Neural crest cell (in vitro differentiated cells): ENCODE measurements at places on chromosomes 2 and 18. TPM values are rescaled to one million over a fixed set of nuclear protein-coding genes. Genes with fewer than 3 reads are reported as not detected.

GRCh38 chr2:215619022-215619958 lies 183.4 kb upstream of the FN1 start:
- peaks cover 21% of the 10 kb centered on the region for H3K4me1 ChIP-seq
- no peaks in the 10 kb centered on the region for H3K36me3 ChIP-seq
- H3K27me3 ChIP-seq, result no peaks in the 10 kb centered on the region
- no peak overlapping the region for H3K27ac ChIP-seq
- DNase-seq, result no peak

DNA sequence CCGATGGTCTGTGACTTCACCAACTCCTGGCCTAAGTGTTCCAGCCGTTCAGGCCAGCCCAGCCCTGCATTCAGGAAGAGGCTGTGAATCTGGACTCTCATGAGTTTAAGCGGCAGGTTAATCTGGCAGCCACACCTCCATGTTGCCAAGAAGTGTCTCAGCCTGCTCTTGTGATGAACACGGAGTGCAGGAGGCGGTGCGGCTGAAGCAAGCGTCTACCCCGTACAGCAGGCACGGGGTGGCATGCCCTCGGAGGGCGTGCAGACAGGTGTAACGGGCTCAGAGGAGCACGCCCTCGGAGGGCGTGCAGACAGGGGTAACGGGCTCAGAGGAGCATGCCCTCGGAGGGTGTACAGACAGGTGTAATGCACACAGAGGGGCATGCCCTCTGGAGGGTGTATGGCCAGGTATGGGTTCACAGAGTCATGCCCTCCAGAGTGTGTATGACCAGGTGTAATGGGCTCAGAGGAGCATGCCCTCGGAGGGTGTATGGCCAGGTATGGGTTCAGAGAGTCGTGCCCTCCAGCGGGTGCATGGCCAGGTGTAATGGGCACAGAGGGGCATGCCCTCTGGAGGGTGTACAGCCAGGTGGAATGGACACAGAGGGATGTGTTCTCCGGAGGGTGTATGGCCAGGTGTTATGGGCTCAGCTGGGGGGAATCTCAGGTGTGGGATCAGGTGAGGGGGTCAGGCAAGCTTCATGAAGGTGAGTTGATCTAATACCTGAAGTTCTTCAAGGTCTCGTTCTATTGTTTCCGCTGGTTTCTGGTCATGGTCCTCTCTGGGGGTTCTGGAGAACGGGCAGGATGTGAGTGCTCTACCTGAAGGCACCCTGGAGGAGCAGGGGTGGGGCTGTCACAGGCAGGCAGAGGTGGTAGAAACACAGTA lies 22.6 kb downstream of the CROCC2 start:
- H3K36me3 ChIP-seq, result no peaks in the 10 kb centered on the region
- no peak overlapping the region for H3K4me3 ChIP-seq
- H3K4me1 ChIP-seq, result no peaks in the 10 kb centered on the region
- DNase-seq, result no peak

Gene PAX8
- 0.49 and 0.98 TPM in 2 replicates for total RNA-seq

Gene CRIM1
- 10.9 and 13.8 TPM in 2 replicates for total RNA-seq

GRCh38 chr18:11392292-11392691 lies 217.1 kb upstream of the SLC35G4 start:
- H3K4me3 ChIP-seq, result peak overlapping the region; percentile 20
- H3K27ac ChIP-seq, result no peak overlapping the region
- DNase-seq, result no peak
- no peaks in the 10 kb centered on the region for H3K27me3 ChIP-seq
- no peaks in the 10 kb centered on the region for H3K36me3 ChIP-seq

DNA sequence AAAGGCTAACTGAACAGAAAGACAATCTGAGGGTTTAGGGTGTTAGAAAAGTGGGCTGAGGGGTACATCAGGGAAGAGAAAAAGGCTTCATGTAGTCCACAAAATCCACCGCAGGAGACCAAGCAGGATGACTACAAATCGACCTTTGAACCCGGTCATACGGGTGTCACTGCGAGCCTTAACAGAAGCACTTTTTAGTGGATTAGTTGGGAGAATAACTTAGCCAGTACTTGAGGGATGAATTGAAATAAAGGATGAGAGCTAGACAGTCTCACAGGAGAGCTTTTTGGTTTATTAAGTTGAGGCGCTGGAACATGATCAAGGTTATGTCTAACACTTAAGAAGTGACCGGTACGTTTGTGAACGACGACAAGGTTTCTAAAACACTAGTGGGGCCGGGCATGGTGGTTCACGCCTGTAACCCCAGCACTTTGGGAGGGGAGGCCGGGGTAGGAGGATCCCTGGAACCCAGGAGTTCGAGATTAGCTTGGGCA lies 217.7 kb downstream of the MCFD2 start:
- H3K27me3 ChIP-seq, result peaks cover 7% of the 10 kb centered on the region
- H3K36me3 ChIP-seq, result no peaks in the 10 kb centered on the region
- H3K4me3 ChIP-seq, result peak overlapping the region; percentile 94

GRCh38 chr2:47076126-47076506 lies 79.0 kb downstream of the STPG4 start:
- H3K27me3 ChIP-seq, result no peaks in the 10 kb centered on the region
- no peak for DNase-seq
- H3K4me3 ChIP-seq, result no peak overlapping the region
- peak overlapping the region; percentile 89 for H3K27ac ChIP-seq
- peaks cover 57% of the 10 kb centered on the region for H3K4me1 ChIP-seq
- H3K36me3 ChIP-seq, result no peaks in the 10 kb centered on the region

- peak; percentile 72 for DNase-seq
- no peaks in the 10 kb centered on the region for H3K36me3 ChIP-seq
- no peak overlapping the region for H3K27ac ChIP-seq
- H3K27me3 ChIP-seq, result peaks cover 9% of the 10 kb centered on the region
- no peak overlapping the region for H3K4me3 ChIP-seq
Measured at GRCh38 chr18:1663879-1664705, 759.4 kb downstream of the ADCYAP1 start.

GRCh38 chr2:153462338-153462859 lies 16.2 kb downstream of the RPRM start:
- H3K36me3 ChIP-seq, result no peaks in the 10 kb centered on the region
- no peak overlapping the region for H3K4me3 ChIP-seq
- H3K27me3 ChIP-seq, result no peaks in the 10 kb centered on the region
- no peak overlapping the region for H3K27ac ChIP-seq

Gene ANKRD30BL
- not detected in 2 replicates for total RNA-seq
